ENCODE measurements at places on chromosomes 16 and 17. TPM values are rescaled to one million over a fixed set of nuclear protein-coding genes. Genes with fewer than 3 reads are reported as not detected.

- no peak for DNase-seq
These were observed 8.0 kb downstream of the TNRC6A start for GRCh38 chr16:24737391-24737871.

DNA sequence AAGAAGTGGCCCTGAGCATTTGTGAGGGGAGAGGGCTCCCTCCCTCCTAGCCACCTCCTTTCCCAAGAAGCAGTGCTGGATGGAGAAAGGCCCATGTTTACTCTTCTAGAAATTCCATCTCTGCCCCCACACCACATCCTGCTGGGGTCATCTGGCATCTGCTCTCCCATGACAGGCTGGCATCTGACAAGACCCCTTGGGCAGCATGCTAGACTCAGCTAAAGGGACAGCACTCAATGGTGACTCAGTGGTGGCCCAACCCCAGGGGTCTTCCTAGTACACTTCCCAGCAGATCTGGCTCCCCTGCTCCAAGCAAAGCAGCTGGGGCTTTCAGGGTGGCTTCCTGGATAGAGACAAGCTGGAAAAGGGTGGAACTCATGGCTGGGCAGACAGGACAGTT, 14.4 kb downstream of the SLC38A7 start:
- DNase-seq = no peak

- DNase-seq = no peak
These were observed 8.5 kb downstream of the KRTAP9-7 start for GRCh38 chr17:41284043-41284442.

GRCh38 chr16:8920645-8921346, 38.6 kb downstream of the LITAFD start:
- no peak for DNase-seq

GRCh38 chr17:48483471-48484131, 47.2 kb downstream of the HOXB1 start:
- no peak for DNase-seq

- no peak for DNase-seq
These were observed 155.7 kb downstream of the CCDC182 start for GRCh38 chr17:57589151-57590034.

DNA sequence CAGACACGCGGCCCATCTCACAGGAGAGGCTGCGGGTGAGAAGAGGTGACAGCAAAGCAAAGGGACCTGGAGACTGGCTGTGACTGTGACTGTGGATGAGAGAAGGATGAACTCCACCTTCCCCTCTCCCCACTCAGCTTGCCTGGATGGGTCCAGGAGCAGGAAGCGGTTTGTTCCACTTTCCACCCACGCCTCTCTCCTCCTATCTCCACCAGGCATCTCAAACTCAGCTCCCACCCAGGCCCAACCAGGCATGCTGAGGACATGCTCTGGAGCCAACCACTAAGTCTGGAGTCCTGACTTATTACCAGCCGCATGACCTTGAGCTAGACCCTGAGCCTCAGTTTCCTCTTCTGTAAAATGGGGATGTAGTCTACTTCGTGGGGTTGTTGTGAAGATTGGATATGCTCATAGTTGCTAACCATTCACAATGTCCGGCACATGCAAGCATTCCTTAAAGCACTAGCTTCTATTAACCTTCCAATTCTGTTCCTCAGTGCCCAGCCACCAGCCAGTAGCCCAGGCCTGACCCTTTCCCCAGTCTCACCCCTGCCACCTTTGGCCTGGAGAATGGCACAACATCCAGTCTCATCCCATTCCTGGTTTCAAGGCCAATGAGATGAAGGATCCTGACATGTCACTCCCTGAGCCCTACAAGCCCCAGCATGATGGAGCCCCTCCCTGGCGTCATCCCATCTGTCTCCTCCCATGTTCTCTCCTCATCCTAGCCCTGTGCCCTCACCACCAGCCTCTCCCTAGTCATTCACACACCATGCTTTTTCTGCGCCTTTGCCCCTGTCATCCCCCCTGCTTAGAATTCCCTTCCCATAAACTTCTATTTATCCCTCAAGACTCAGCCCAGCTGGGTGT, 2.3 kb downstream of the GAS2L2 start:
- DNase-seq = no peak

DNA sequence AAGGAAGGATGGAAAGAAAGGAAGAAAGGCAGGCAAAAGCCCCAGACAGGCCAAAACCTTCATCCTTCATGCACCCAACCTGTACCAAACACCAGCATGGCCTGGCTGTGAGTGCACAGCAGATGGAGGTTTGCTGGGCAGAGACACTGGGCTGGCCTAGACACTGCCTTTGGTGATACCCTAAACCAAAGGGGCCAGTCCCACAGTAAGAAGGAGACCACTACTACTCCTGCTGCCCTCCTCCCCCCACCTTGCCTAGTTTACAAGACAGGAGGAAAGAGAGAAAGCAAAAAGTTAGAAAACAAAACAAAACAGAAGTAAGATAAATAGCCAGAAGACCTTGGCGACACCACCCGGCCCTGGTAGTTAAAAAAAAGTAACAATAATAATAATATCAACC, 19.1 kb downstream of the QPRT start:
- no peak for DNase-seq

DNA sequence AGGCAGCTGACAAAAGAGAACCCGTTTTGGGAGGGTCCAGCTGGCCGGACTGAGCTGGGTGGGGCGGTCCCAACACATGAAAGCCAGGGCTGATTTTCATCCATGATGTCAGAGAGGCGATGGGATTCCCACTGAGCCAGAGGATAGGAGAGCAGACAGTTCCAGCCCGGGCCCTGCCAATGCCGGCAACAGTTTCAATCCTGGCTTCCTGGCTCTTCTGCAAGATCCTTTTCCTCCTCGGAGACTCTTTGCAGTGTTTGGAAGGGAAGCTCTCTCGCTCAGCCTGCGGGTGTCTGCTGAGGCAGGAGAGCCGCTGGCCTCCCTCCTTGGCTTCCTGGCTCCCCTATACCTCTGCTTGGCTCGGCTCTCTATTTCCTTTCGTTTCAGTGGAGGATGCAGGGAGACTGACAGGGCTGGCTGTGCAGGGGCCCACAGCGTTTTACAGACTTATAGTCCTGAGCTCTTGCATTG, 145.5 kb upstream of the SOX9 start:
- DNase-seq = no peak

GRCh38 chr16:58280146-58280845, 14.5 kb downstream of the PRSS54 start:
- no peak for DNase-seq

- no peak for DNase-seq
These were observed 11.6 kb upstream of the GOSR2 start for GRCh38 chr17:46911311-46911710.

DNA sequence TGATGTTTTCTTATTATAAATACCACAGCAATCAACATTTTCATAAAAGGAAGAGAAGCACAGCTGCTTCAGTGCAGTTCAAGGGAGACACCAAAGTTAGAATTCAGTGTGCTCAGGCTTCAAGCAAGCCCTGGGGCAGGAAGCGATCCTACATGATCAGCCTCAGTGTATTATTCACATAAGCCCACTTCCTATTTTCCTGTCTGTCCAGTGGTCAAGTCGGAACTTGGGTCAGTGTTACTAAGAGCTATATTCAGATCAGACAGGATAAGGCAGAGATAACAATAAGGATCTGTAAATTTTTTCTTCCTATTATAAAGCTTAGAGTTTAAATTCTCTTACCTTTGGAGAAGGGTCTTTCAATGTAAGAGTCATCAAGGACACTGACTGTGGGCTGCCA, 12.9 kb downstream of the HEATR6 start:
- no peak for DNase-seq

DNA sequence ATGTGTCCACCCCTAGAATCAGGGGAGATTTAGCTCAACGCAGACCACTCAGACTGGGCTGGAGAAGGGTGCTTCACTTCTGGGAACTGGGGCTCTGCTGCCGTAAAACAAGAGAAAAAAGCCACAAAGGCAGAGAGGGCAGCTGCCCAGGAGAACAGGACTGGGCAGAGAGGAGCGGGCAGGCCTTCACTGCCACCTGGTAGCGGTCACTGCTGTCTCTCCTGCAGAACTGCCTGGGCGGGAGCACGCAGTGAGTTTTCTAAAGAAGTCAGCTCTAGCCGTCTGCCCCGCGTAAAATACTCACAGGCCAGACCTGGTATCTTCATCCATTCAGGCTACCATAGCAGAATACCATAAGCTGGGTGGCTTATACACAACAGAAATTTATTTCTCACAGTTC, 103.8 kb downstream of the AMFR start:
- DNase-seq = no peak

GRCh38 chr17:44927696-44928095, 12.4 kb upstream of the GFAP start:
- DNase-seq = no peak

GRCh38 chr17:60769327-60769726, 91.7 kb downstream of the BCAS3 start:
- DNase-seq = no peak

DNA sequence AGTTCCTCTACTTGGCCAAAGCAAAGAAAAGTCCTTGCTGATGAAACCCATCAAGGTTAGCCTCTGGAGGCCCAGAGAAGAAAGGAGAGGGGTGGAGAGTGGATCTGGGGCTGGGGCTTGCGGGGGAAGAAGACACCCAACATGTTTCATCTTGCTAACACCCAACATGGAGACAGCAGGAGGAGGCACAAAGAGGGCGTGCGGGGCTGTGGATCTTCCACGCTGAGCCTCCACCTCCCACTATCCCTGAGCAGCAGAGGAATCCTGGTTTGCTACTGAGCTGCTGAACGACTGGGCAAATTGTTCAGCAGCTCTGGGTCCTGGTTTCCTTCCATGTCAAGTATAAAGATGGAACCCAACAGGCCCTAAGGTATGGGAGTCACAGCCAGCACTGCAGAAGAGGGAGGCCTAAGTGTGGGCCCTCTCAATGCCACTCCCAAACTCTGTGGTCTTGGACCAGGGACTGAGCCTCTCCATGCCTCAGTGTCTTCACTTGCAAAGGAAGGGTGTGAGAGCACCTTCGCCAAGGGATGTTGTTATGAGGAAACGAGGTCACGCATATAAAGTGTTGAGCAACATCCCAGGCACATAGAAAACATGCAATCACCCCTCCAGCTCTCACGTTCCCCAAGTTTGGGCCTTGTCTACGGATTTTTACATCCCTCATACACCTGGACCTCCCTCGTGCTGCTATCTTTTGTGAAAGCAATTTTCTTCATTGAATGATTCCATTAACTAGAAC, 122.5 kb downstream of the XYLT1 start:
- DNase-seq = no peak

DNA sequence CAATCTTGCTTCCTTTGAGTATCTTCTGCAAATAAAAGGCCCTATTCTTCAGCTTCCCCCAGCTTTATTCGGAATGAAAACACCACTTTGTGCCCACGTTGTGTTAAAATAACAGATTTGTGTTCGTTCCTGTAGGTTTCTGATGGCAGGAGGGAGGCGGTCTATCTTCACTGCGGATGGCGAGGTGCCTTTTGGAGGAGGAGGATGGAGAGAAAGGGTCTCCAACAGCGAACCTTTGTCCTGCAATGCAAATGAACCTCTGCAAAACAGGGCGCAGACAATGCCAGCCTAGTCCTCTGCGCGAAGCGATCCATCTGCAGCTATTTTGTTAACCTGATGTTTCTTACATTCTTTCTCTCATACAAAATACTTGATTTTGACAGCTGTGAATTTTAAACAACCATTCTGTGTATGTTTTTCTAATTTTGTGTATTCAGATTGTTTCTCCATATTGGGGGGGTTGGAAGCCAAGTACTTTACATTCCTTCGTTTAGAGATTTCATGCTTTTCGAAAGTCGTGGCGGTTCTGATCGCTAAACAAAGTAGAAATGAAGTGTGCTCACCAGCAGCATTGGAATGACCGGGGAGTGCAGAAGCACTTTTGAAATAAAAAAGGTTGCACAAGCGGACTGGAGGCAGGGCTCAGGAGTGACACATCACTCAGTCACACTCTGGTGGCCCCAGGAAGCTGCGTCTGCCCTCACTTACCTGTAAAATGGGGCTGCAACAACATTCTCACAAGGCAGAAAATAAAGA, 279.0 kb upstream of the IRX5 start:
- no peak for DNase-seq

- no peak for DNase-seq
These were observed 212.5 kb upstream of the MPHOSPH6 start for GRCh38 chr16:82382521-82382920.

- no peak for DNase-seq
These were observed 485 bp downstream of the DNAJA3 start for GRCh38 chr16:4426021-4426684.

DNA sequence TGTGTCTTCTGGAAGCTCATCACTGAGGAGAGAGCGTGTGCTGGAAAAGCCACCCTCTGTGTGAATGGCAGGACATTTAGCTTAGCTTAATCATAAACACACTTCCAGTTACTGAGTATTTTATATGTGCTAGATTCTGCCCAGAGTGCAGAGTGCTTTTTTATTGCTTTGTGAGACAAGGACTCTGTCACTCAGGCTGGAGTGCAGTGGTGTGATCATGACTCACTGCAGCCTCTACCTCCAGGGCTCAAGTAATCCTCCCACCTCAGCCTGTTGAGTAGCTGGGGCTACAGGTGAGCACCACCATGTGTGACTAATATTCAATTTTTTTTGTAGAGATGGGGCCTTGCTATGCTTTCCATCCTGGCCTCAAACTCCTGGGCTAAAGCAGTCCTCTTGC, 61.4 kb upstream of the IRX3 start:
- no peak for DNase-seq

GRCh38 chr17:55116440-55116914, 147.9 kb downstream of the STXBP4 start:
- no peak for DNase-seq

DNA sequence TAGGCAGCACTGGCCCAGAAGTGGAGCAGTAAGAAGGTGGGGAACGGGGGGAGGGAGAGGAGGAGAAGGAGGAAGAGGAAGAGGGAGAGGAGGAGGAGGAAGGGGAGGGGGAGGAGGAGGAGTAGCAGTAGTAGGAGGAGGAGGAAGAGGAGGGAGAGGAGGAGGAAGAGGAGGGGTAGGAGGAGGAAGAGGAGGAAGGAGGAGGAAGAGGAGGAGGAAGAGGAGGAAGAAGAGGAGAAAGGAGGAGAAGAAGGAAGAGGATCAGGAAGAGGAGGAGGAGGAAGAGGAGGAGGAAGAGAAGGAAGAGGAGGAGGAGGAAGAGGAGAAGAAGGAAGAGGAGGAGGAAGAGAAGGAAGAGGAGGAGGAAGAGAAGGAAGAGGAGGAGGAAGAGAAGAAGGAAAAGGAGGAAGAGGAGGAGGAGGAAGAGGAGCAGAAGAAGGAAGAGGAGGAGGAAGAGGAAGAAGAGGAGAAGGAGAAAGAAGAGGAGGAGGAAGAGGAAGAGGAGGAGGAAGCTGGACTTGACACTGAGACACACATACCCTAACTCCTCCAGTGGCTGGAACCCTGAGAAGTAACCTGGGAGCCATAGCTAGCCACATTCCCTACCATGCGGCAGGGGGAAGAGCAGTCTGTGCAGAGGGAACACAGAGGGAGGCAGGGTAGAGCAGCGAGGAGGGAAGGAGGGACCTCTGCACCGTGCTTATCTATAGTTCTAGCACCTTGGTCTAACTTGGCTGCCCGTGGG, 35.8 kb downstream of the LRRC75A start:
- DNase-seq = no peak

Gene ZP2
- not detected for total RNA-seq

Gene OTOP3
- total RNA-seq = not detected

Gene RPAIN
- total RNA-seq = 78.3 TPM

Gene HASPIN
- total RNA-seq = 13.2 TPM

Gene TPPP3
- 0.84 TPM for total RNA-seq

Gene SHCBP1
- 17.6 TPM for total RNA-seq

Data from NCI-H460 (cell line).